Natural killer cell (primary cell): ENCODE measurements at places on chromosomes 2 and 18.
A peak's percentile ranks its signal among the peaks of the same experiment; 100 is the strongest.

- H3K4me1 ChIP-seq: peaks cover 5% of the 10 kb centered on the region
- no peak overlapping the region for H3K27ac ChIP-seq
- H3K27me3 ChIP-seq: peaks cover 33% of the 10 kb centered on the region
- no peak overlapping the region for H3K4me3 ChIP-seq
- no peaks in the 10 kb centered on the region for H3K36me3 ChIP-seq
- DNase-seq: no peak
Measured at GRCh38 chr2:236164925-236165841, 3.0 kb downstream of the GBX2 start.

GRCh38 chr2:233270366-233270765 lies 18.9 kb downstream of the ATG16L1 start:
- H3K4me3 ChIP-seq: no peak overlapping the region
- H3K36me3 ChIP-seq: peaks cover 64% of the 10 kb centered on the region
- no peaks in the 10 kb centered on the region for H3K27me3 ChIP-seq
- peak overlapping the region; percentile 94 for H3K27ac ChIP-seq
- no peak for DNase-seq
- peaks cover 40% of the 10 kb centered on the region for H3K4me1 ChIP-seq

GRCh38 chr2:225841314-225841713 lies 441.8 kb downstream of the NYAP2 start:
- no peak overlapping the region for H3K27ac ChIP-seq
- no peak for DNase-seq
- H3K4me3 ChIP-seq: no peak overlapping the region
- H3K36me3 ChIP-seq: no peaks in the 10 kb centered on the region

- H3K36me3 ChIP-seq: no peaks in the 10 kb centered on the region
- H3K27ac ChIP-seq: no peak overlapping the region
Measured at GRCh38 chr2:129888896-129889295, 90.6 kb upstream of the RAB6C start.

DNA sequence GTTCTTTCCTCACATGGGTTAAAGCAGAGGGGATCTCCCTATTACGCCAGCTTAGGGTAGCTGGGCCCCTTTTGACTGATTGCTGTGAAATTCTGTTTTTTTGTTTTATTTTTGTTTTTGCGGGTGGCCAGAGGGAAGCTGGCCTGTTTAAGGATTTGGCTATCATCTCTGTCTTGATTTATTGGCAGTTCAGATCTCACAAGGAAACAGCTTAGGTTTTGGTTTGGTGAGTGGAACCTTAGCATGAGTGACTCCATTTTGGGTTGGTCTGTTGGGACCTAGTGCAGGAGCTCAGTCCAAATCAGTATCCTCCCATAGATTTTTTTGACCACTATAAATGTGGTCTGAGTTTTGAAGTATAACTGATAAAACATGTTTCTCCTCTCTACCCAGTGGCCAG lies 25.6 kb upstream of the NTSR2 start:
- peaks cover 4% of the 10 kb centered on the region for H3K4me1 ChIP-seq
- H3K36me3 ChIP-seq: no peaks in the 10 kb centered on the region
- no peak for DNase-seq
- no peak overlapping the region for H3K27ac ChIP-seq
- no peaks in the 10 kb centered on the region for H3K27me3 ChIP-seq

DNA sequence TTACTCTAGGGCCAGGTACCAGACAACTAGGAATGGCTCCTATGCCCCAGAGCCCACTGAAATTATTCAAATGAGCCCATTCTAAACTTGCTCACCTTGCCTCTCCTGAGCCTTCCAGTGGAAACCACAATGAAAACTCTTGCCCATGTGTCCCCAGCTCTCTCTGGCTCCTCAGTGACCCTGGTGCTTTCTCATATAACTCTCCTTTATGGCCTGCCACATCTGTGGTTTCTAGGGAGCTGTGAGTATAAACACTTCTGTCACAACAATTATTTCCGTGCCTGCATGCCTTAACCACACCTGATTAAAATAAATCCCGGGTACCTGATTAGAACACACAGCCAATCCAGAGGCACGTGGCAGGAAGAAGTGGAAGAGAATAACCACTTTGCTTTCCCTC lies 333.0 kb upstream of the SPRED2 start:
- no peak overlapping the region for H3K4me3 ChIP-seq
- no peak for DNase-seq
- no peak overlapping the region for H3K27ac ChIP-seq
- no peaks in the 10 kb centered on the region for H3K36me3 ChIP-seq
- H3K4me1 ChIP-seq: no peaks in the 10 kb centered on the region

DNA sequence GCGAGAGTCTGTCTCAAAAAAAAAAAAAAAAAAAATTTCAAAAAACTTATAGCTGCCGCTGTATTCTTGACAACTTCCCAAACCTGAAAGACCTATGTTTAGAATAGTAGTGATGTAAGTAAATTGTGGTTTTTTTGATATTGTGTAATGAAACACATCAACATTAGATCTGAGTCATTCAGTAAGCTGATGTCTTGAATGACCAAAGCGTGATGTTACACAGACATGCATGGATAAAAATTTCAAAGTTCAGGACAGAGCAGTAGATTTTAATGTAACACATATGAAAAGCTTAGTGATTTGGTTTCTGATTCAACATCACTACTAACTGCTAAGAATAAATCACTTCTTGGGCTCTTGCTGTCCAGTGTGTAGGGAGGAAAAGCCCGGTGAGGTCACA lies 69.3 kb upstream of the MEX3C start:
- DNase-seq: no peak
- H3K27me3 ChIP-seq: no peaks in the 10 kb centered on the region
- H3K4me1 ChIP-seq: no peaks in the 10 kb centered on the region
- no peak overlapping the region for H3K4me3 ChIP-seq
- no peaks in the 10 kb centered on the region for H3K36me3 ChIP-seq

GRCh38 chr2:41241325-41242000 lies 789.6 kb upstream of the SLC8A1 start:
- H3K27ac ChIP-seq: no peak overlapping the region
- H3K36me3 ChIP-seq: no peaks in the 10 kb centered on the region
- no peaks in the 10 kb centered on the region for H3K27me3 ChIP-seq
- H3K4me3 ChIP-seq: no peak overlapping the region
- no peaks in the 10 kb centered on the region for H3K4me1 ChIP-seq
- no peak for DNase-seq

DNA sequence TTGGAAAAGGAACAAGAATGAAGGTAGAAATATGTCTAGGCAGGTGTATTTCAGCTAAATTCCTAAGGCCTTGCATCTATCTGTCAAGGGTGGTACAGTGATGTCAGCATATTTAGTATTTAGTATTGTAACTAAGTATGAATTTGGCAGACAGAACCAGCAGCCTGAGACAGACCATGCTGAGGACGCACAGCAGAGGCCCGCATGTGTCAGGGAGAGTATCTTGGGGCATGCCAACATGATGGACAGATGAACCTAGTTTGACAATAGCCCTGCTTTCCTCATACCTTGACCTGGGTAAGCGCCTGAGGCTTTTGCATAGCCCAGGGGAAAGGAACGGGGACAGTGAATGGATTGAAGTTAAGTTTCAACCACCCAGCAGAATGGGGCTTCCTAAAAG lies 33.8 kb upstream of the OSR1 start:
- no peak overlapping the region for H3K4me3 ChIP-seq
- no peaks in the 10 kb centered on the region for H3K27me3 ChIP-seq
- no peak overlapping the region for H3K27ac ChIP-seq
